Hematopoietic multipotent progenitor cell treated with erythropoietin and hydrocortisone succinate and interleukin-3 and kit ligand, for 15 days (in vitro differentiated cells): ENCODE measurements at places on chromosomes 6 and 20.
A peak's percentile ranks its signal among the peaks of the same experiment; 100 is the strongest.

DNA sequence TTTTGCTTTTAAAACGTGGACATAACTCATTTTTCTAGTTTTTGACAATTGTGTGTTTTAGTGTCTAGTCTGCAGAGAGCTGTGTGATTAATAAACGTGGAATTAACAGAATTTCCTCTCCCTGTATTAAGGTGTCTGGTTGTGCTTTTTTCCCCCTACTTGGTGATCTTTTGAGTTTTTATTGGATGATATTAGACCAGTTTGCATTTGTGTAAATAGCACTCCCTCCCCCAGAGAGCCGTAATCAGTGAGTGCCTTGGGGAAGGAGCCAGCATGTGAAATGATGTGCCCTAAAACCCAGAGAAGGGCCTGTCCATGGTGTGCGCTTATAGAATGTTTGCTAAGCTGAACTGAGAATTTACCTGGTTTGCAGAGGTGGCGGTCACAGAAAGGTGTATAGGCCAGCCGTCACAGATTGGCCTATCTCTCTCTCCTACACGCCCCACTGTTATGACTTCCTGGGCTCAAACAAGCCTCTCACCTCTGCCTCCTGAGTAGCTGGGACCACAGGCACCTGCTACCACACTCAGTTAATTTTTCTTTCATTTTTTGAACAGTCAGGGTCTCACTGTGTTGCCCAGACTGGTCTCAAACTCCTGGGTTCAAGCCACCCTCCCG lies 42.4 kb downstream of the ALDH5A1 start:
- no peak for DNase-seq

DNA sequence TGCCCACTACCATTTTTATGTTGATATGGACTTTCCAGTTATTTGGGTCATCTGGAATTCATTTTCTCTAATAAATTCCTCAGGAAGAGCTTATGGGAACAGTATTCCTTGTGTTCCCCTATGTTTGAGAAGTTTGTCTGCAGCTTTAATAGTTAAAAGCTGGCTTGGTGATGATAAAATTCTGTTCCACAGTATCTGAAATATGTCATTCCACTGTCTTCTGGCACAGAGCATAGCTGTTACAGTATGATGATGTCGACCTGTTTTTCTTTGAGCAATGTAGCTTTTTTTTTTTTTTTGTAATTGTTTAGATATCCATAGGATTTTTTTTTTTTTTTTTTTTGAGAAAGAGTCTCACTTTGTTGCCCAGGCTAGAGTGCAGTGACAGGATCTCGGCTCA lies 43.2 kb downstream of the NCOA3 start:
- DNase-seq, result no peak

DNA sequence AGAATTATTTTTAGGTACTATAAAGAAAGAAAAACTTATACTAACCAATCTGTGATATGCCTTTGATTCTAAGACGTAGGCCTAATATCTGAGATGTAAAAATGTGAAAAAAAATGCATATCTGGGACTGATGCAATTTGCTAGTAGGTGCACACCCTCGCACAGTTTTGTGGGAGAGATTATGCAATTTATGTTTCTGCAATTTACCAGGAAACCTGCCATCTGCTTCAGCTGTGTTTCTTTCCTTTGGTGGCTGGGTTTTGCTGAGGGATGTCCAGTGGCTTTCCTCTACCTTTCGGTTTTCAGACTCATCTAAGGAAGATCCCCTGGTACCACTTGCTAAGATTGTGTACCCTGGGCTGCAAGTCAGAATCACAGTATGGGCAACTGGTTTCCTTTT lies 186.9 kb downstream of the ZFP64 start:
- no peak for DNase-seq

GRCh38 chr6:56742122-56742791 lies 99.6 kb upstream of the DST start:
- DNase-seq, result no peak

DNA sequence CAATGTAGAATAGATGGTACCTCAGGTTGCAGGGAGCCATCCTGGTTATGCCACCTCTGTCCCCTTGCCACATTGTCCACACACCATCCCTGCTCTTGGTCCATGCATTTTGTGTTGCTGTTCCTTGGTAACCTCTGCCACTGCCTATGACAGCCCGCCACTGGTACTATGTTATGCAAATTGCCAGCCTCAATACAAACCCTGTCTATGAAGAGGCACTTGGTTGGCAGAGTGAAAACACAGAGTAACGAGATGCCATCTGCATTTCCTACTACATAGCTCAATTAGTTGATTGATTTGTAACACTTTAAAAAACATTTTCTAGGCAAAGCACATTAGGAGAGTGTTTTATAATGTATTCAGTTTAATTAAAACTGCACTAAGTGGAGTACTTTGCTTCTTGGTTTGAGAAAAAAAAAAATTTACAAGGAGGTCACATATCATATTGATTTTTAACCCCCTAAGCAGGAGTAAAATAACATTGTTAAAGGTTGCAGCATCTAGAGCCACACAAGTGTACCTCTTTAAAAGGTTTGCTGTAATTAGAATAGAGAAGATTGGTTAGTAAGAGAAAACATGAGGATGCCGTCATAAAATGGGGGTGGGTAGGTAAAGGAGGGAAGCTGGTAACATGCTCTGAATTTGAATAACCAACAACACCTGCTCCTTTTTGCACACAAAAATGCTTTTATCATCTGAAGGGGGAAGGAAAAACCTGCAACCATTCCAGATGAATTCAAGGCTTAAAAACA lies 817.1 kb downstream of the KIF16B start:
- DNase-seq, result no peak

DNA sequence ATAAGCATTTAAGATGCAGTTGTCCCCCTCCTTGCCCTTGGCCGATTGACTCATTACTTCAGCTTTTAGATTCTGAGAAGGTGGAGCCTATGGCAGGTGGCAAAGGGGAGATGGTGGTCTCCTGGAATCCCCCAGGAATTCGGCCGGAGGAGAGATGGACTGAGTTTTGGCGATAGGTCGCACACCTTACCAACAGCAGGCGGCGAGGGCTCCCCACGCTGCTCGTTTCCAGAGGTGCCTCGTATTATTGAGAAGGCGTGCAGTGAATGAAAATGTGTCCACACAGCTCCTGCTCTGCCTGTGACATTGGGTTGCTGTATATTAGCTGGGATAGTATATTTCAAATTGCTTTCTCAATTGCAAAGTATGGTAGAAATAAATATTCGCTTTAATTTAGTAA lies 224.5 kb downstream of the ARID1B start:
- no peak for DNase-seq

GRCh38 chr6:125375013-125375412 lies 73.2 kb upstream of the HDDC2 start:
- DNase-seq, result no peak

DNA sequence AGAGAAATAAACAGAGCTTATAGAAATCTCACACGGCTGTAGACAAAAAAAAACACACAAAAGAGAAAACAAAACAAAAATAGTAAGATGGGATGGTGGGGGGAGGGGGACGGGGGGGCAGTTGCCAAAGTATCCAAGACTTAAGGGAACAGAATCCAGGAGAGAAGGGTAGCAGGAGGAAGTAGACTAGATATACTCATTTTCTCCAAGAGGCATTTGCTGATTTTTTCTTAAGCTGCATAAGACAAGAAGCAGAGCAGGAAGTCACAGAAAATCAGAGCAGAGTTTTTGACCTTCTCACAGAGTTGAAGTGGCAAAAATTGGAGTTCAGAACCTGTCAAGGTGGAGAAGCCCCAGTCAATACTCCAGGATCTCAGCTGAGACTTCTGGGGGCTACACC lies 237.7 kb downstream of the HIVEP2 start:
- no peak for DNase-seq

- no peak for DNase-seq
These were observed 97.0 kb downstream of the NRN1 start for GRCh38 chr6:5909721-5910120.

DNA sequence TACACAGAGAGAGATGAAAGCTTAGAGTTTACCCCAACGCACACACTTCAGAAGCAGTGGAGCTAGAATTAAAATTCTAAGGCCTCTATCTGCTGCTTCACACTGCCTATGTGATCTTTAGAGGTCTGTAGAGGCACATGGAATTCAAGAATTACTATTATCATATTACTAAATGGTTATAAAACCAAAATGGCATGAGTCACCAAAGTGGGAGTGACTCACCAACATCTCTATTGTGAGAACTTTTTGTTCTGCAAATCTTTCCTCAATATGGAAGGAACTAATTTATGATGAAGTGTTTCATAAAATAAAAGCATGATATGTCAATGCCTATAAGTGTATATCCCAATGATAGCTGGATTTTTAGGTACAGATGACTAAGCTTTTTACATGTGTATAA lies 28.5 kb upstream of the TMEM244 start:
- DNase-seq, result no peak

GRCh38 chr6:150068720-150069648 lies at the start of gene ULBP3:
TSS of gene ULBP3 (minus strand) at chr6:150069121. CDS start at chr6:150069066, 55 bp downstream.
- no peak for DNase-seq

DNA sequence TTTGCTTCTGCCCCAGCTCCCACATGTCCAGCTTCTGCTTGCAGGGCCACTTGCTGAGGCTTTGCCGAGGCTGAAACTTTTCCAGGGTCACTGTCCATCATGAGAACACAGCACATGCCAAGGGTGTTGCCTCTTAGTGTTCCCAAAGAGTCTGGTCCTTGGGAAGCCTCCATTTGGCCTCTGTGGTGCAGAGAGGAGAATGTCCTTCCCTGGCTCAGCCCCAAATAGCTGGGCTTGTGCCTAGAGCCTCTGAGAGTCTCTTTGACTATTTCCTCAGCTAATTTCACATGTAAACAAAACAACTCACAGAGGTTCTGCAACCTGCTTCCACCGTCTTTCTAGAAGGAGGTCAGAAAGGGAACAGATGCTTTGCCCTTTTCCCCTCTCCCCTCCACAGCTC lies 40.4 kb upstream of the RAB23 start:
- DNase-seq, result no peak

DNA sequence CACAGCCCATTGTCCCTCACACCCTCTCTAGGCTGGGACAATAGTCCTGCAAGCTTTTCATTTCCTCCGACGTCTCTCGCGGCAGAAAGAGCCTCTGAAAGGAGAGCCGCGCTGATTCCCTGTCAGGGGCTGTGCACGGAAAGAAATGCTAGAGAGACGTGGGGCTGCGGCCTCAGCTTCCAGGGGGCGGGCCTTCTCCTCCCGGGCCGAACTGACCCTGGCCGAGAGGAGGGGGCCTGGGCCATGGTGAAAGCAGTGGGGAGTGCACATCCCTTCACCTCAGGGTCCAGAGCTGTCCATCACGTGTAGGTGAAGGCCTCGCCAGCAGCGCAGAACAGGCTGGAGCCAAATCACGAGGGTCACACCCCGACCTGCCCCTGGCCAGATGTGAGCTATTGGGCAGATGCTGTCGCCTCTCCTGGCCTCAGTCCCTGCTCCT lies 220.4 kb downstream of the TAF4 start:
- no peak for DNase-seq

- DNase-seq, result no peak
These were observed 1729.5 kb downstream of the GRIK2 start for GRCh38 chr6:103122766-103123601.

- DNase-seq, result peak; percentile 7
These were observed 11.1 kb downstream of the CDH4 start for GRCh38 chr20:61263084-61263695.

DNA sequence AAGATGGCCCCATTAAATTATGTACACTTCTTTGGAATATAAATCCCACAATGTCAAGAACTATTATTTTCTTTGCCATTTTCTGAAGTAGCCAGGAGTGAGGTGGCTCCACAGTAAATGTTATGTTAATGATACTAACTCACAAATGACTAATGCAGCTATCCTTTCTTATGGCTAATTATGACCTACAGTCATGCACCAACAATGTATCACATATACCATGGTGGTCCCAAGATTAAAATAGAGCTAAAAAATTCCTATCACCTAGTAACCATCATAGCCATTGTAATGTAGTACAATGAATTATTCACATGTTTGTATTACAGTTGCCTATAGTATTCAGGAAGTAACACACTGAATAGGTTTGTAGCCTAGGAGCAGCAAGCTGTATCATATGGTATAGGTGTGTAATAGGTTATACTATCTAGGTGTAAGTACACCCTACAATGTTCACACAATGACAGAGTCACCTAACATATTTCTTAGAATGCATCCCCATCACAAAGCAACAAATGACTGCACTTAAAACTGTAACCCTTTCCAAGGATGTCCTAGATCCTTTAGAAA lies 15.3 kb downstream of the ECHDC1 start:
- DNase-seq, result no peak

DNA sequence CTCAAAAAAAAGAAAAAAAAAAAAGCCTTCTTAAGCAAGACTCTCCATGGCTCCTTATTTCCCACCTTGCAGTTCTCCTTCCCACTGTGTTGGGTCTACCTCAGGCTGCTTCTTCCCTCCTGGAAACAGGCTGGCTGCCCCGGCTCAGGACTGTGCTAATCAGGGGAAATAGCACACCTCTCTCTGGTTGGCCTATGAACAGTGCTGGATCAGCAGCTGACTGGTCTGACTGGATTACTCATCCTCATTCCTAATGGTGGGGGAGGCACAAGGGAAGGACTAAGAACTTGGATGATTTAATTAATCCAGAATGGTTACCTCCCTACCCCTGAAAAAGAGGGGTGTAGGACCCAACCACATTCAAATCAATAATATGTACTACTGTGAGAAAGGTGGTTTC lies 3.9 kb upstream of the SRSF3 start:
- DNase-seq, result no peak

GRCh38 chr6:684831-685636 lies 7.9 kb downstream of the EXOC2 start:
- no peak for DNase-seq

GRCh38 chr6:35024551-35025054 lies 116.5 kb downstream of the TCP11 start:
- DNase-seq, result no peak

- DNase-seq, result peak; percentile 9
These were observed 40.4 kb downstream of the GNAS start for GRCh38 chr20:58892932-58893224.

DNA sequence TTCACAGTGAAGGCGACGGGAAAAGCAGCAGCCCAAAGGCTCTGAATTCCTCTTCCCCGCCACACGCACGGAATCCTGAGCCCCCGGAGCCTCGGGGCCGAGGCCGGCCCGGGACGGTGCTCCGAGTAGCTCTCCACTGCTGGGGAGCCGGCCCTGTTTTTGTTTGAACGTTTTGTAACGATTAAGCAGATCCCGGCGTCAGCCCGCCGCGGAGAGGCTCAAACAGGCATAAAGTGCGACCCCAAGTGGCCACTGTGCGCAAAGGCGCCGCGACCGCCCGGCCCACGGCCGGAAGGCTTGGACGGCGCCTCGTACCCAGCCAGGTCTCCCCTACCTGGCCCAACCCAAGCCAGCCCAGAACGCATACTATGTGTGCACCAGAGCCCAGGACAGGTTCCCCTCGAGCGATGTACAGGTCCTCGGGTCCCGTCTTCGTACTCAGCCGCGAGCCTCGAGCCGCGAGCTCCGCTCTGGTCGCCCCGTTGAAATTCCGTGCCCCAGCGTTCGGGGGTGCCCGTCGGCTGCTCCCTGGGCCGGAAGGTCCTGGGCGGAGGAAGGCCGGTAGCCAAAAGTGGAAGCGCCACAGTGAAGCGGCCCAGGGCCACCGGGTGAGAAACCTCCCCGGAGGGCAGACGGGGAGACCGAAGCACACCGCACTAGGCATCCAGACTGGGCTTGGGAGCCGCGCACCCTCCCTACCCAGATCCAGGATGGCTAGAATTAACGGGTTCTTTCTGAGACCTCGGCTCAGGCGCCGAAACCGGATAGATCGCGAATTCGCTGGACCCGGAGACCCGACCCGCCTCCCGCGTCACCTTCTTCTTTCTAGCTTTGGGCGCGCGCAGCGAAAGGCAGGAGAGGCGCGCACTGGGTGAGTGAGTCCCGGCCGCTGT lies 1.2 kb upstream of the MAFB start:
- DNase-seq, result peak; percentile 34
